ENCODE measurements at places on chromosomes 2 and 18.
A peak's percentile ranks its signal among the peaks of the same experiment; 100 is the strongest.

GRCh38 chr2:1246239-1246638 is 167.0 kb upstream of the TPO start:
- no peak for DNase-seq

DNA sequence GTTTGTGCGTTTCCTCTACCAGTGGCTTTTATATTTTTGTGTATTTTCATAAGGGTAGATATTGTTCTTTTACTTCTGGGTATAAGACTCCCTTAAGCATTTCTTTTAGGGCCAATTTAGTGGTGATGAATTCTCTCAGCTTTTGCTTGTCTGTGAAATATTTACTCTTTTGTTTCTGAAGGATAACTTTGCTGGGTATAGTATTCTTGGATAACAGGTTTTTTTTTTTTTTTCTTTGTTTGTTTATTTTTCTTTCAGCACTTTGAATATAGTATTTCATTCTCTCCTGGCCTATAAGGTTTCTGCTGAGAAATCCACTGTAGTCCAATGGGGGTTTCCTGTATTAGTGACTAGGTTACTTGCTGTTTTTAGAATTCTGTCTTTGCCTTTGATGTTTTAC is 122.7 kb downstream of the XRCC5 start:
- DNase-seq, result no peak

GRCh38 chr2:65388051-65388531 is 44.3 kb downstream of the SPRED2 start:
- DNase-seq, result no peak

DNA sequence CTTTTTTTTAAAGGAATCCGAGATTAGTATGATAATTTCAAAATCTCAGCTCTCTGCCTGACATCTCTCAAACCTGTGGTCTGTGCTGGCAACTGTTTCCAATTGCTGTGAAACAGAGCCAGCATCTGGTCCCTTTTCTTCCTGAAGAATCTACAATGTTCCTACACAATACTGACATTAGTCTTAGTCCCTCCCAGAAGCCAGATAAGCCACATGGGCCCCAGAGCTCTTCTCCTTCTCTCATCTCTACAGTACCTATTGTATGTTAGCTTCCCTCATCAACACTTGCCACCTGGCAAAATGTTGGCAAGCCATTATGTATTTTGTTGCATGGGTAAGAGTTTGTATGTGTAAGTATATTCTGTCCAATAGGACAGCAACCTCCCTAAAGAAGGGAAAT is 62.9 kb upstream of the CDKL4 start:
- DNase-seq, result no peak

- DNase-seq, result no peak
These were observed 83.3 kb upstream of the POMC start for GRCh38 chr2:25251422-25252273.

DNA sequence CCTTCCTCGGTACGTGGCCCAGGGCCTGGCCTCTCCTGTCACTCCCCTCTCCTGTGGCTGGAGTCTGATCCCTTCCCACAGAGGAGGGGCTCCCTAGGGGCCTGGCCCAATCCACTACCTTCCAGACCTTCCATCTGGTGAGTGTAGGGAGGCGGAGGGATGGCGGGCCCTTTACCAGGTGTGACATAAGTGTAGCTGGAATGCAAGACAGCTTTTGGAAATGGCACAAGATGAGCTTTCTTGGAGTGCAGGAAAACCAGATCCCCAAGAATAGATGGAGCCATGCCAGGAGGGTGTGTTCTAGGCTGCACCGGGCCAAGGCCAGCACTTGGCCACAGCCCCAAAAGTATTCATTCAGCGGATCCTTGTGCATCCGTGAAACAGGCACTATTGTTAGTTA is 30.1 kb downstream of the IGFBP5 start:
- no peak for DNase-seq

- no peak for DNase-seq
These were observed 261.7 kb downstream of the PDE11A start for GRCh38 chr2:177810906-177811305.

DNA sequence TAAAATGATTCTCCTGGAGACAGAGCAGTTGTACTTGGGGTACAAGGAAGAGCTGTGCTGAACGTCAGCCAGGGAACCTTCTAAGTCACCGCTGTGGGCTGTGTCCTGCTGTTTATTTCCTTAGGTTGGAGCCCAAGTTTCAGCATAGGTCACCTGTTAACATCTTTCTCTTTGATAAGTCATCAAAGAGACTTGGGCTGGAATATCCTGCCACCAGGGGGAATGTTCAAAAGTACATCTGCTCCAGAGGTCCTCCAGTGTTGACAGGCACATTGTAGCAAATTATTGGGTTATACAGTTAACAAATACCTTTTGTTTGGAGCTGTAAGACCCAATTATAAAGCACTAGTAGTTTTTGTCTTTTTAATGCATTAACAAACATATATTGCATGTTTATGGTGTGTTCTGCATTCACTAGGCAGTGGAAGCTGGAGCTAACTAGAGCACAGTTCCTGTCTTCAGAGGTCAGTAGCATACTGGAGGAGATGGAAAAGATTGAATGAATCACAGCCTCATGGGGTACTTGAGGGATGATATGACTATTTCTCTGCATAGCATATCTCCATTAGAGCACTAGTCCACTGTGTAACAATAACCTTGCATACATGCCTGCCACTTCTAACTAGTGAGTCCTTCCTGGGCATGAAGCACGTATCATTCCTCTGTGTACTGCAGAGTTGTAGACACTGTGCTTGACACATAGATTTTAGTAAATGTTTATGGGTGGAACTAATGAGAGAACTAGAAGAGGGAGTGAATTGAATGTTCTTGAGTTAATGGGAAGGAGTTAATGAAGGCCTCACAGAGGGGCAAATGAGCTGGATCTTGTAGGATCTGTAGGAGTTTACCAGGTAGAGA is 182.1 kb downstream of the AGAP1 start:
- no peak for DNase-seq

- DNase-seq, result no peak
These were observed 23.5 kb upstream of the SKOR2 start for GRCh38 chr18:47274961-47275360.

GRCh38 chr2:6977113-6977741 is 60.0 kb downstream of the RNF144A start:
- DNase-seq, result no peak

DNA sequence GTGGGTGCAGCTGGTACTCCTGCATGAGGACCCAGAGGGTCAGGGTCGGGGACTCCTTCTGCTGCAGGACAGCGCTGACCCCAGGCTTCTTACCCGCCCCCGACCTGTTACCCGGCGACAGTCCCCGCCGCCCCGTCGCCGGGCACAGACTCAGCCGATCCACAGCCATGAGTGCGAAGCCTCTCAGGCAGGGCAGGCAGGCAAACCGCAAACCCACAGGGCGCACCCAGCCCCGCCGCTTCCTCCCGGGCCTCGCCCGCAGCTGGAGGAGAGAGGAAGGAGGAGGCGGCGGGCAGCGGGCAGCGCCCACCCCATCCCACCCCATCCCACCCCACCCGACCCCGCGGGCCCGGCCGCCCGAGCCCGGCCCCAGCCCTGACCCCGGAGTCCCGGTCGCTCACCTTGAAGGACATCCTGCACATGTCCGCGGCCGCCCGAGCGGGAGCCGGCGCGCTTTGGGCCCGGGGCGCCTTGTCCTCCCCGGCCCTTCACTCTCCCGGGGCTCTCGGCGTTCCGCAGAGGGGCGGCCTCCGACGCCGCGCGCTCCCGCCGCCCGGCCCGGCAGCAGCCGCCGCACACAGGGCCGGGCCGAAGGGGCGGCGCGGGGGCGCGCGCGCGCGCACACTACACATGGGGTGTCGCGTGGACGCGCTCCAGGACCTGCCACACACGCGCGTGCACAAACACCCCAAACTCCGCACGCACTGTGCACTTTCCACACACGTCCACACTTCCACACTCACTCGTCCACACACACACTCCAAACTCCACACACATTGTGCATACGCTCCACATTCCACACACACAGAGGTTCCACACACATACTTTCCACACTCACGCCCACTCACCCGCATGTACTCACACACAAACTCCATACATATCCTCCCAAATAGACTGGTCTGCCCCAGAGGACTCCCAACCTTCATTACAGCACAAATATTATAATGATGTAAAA is at the start of gene ANKRD29:
TSS of gene ANKRD29 (minus strand) at position 603 of the 955 bp plus-strand sequence. CDS start at position 422, 181 bp downstream.
- no peak for DNase-seq

DNA sequence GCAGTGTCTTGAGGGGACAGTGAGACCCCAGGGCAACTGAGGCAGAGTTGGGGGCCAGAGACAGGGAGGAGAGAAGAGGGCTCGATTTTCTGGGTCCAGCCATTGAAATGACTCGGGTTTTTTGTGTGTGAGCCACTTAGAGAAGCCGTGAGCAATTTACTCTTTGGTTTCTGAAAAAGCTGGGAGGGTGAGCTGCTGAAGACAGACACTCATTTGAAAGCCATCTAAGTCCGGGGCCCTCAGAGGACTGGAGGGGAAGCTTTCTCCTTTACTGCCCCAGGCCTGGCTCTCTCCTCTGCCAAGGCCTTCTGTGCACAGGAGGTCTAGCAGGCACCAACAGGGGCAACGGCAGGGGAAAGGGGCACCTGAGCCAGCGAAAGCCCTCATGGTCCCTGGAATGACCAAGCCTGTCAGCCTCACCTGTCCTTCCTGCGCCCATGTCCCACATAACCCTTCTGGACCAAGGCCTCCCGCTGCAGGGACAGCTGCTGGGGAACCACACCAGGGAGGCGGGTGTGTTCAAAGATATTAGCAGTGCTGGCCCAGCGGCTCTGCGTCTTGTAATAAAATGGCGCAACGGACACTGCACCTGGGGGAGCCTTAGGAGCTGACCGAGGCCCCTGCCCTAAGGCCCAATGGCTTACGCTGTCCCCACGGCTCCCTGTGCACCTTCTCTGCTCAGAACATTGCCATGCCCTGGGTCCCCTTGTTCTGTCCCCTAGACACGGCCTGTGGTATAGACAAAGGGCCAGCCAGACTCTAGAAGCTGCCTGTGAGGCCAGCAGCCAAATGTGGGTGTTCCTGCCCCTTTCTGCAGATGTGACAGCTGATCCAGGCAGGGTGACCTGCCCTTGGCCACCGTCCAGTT is 45.8 kb downstream of the HS6ST1 start:
- no peak for DNase-seq

DNA sequence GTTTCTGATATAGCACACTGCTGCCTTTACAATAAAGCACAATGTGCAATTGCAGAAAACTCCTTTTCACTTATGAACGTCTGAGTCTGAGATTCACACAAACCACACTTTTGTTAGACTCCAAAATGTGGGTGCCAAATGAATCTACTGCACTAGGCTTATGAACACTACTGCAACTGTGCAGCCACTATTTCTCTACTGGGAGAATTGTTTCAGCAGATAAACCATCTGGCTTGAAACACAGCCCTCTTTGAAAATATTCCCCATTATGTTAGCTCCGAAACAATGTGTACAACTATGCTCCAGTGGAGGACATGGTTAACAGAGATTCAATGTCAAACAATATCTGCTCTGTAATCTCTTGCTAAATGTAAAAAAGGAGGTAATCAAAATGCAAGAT is 188.7 kb upstream of the ZEB2 start:
- no peak for DNase-seq

DNA sequence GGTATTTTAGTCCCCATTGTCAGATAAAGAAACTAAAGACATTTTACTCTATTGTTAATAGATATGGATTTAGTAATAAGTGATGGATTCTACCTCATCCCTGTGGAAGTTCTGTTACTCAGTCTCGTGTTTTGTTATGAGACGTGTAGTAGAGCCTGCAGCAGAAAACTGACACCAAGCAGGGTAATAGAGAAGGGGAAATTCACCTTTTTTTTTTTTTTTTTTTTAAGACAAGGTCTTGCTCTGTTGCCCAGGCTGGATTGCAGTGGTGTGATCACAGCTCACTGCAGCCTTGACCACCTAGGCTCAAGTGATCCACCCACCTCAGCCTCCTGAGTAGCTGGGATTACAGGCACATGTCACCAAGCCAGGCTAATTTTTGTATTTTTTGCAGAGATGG is 164.5 kb downstream of the CERS6 start:
- DNase-seq, result no peak

DNA sequence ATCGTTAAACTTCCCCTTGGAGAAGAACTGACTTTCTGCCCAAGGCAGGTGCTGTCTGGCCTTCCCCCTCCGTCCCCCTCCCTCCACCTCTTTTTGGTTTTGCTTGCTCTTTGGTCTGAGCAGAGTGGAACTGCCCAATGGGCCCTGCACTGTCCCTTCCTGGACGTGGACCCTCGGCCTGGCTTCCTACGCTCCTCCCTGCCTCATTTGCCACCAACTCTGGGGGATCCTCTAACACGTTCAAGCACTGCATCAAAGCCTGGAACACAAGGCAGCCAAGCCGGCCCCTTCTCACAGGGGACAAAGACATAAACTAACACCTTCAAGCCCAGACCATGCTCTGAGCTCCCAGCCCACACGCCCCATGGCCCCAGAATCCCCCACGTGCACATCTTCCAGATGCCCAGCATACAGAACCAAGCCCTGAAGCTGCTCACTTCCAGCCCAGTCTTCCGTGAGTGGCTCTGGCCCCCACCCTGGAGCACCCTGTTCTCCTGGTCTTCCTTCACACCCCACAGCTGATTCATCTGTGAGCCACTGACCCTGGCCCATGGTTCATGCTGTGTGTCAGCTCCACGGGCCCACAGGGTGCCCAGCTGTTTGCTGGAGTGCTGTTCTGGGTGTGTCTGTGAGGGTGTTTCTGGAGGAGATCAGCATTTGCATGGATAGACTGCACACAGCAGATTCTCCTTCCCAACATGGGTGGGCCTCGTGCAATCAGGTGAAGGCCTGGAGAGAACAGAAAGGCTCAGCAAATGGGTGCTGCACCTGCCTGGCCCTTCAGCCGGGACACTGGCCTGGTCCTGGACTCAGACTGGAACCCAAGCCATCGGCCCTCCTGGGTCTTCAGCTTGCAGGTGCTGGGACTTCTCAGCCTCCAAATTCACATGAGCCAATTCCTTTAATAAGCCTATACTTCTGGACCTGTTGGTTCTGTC is 247.1 kb upstream of the SALL3 start:
- no peak for DNase-seq

DNA sequence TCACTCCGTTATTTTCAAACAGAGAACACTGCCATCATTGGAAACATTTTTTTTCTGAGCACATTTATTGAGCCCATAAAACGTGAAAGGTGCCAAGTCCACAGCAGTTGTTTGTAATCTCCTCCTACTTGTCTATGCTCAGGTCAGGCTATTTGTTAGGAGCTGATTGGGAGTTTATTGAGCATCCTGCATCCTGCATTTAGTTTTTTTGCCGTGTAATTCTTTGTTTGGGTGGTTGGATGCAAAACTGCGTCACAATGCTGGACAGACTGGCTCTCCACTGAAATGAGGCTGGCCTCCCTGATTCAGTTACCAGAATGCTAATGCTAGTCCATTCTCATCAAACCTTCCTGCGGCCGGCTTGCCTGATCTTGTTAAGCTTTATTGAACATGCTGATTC is 71.4 kb downstream of the RAPGEF4 start:
- DNase-seq, result no peak

GRCh38 chr2:207619764-207620203 is 5.4 kb downstream of the METTL21A start:
- DNase-seq, result no peak

- peak; percentile 20 for DNase-seq
These were observed 945 bp upstream of the ASXL2 start for GRCh38 chr2:25879133-25879730.

DNA sequence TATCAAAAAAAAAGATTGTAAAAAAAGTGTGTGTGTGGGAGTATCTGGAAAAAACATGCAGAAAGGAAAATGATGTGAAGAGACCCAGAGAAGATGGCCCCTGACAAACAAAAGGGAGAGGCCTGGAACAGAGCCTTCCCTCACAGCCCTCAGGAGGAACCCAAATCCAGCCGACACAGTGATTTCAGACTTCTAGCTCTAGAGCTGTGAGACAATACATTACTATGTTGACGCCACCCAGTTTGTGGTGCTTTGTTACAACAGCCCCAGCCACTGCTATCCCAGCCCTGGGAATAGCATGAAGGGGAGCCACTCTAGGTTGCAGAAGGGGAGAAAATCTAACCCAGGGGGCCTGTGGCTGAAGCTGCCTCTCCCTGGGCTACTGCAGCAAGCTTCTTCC is 59.0 kb upstream of the ZBTB7C start:
- no peak for DNase-seq

Measured in HFF-Myc (cell line).